ENCODE measurements at places on chromosomes 16 and 17. TPM values are rescaled to one million over a fixed set of nuclear protein-coding genes. Genes with fewer than 3 reads are reported as not detected.

SDR42E2 gene
- total RNA-seq: 0.23 TPM

- DNase-seq: no peak
Measured at GRCh38 chr17:59652119-59652518, 32.4 kb downstream of the CLTC start.

GRCh38 chr17:69609473-69610305, 195.2 kb downstream of the MAP2K6 start:
- DNase-seq: no peak

DNA sequence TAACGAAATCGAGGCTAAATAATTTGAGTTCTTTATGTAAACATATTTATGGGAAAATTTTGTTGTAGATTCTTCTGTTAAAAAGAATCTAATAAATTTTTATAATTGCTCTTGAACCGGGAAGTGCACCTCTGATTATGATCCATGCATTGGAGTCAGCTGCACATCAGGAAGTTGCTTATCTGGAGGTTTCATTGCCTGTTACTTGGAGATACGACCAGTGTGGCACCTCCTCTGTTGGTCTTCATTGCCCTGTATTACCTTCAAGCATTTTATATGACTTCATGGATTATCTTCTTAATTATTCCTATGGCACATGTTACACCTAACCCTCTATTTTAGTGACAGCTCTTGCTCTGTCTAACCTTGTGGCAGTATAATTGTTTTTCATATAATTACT, 312.6 kb upstream of the TBX2 start:
- no peak for DNase-seq

GRCh38 chr17:50561746-50562141, 1.2 kb downstream of the CACNA1G start:
- no peak for DNase-seq

DNA sequence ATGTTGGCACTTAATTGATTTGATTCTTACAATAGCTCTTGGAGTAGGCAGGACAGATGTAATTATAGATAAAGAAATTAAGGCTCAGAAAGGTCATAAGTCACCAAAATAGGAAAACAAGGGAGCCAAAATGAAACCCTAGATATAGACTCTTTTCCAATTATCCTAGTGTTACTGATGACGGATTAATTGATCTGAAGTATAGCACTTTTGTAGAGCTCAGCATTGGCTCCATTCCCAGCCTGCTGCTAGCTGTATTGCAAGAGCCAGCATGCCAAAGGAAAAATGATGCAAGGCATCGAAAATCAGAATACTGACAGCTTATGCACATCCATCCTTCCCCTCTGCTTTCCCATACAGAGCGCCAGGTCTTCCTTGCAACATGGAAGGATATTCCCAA, 21.6 kb upstream of the RASL10B start:
- no peak for DNase-seq

DNA sequence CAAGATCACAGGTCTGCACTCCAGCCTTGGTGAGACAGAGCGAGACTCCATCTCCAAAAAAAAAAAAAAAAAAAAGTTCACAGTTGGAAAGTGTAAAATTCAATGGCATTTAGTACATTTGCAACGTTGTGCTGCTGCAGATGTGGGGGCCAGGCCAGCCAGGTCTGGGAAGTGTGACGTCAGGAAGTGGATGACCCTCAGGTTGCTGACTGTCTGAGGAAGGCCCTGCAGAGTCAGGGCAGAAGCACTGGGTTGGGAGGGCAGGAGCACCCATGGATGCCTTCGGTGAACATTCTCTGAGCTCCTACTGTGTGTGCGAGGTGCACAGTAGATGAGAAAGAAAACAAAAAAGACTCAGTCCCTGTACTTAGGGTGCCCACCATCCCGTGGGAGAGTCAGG, 12.1 kb upstream of the WFDC1 start:
- DNase-seq: no peak

DNA sequence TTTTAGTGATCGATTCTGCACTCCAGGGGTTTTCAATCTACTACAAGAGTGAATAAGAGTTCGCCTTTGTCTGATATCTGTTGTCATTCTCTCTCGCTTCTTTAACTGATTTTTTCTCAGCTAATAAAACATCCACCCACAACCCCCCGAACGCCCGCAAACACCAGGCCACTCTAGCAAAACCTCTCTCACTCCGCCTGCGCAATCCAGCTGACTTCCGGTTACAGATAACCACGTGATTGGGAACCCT, 338 bp upstream of the RPL19 start:
- peak; percentile 80 for DNase-seq

MRPL38 gene
- 119 TPM for total RNA-seq

EFTUD2 gene
- total RNA-seq: 109 TPM

CX3CL1 gene
- not detected for total RNA-seq

DNA sequence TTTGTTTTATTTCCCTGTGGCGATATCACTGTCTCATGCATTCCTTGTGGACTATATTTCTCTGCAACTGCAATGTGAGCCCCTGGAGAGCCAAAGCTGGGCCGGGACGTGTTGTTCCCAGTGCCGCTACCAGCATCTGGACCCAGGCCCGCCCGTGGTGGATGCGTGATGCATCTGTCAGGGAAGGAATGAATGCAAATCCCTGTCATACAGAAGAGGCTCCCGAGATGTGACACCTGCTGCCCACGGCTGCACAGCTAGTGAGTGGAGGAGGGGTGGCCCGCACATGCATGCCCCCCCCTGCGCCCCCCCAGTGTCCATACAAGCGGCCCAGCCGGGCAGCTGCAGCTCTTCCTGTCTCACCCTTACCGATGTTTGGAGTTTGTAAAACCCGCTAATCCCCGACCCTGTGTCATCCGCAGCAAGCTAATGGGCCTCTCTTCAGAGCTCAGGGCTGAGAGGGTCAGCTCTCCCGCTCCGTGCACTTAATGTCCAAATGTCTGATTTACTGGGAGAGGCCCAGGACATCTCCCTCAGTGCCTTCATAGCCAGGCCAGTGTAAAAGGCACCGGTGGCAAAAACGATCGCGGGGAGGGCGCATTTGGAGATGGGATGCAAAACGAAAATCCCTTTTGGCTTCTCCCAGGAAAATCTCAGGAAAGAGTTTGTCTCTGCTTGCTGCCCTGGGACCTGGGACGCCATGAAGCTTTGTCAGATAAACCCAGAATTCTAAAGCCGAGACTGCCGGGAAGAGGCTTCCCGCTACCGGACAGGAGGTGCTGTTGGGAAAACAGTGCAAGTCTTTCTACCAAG, 91.8 kb downstream of the FOXL1 start:
- DNase-seq: no peak

DNA sequence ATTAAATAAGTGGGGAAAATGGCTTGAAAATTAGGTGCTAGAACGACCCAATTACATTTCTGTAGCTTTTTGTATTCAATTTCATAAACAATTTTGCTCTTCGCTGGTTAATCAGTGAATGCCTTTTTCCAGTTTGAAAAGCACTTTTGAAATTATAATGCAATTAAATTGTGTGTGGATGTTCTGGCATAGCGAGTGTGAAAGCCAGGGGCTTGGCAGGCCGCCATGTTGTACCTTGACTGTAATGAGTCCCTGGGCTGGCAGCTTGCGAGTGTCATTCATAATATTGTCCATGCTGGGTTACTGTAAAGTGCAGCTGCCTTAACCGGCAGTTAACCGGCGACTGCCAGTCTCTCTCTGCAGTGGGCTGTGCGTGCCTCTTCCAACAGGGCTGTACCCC, 177.8 kb downstream of the CCDC182 start:
- DNase-seq: no peak

GRCh38 chr17:5299383-5299782, 17.3 kb downstream of the RABEP1 start:
- no peak for DNase-seq

GRCh38 chr17:72697602-72698146, 394.8 kb downstream of the SLC39A11 start:
- no peak for DNase-seq

ARHGAP44 gene
- total RNA-seq: not detected

DNA sequence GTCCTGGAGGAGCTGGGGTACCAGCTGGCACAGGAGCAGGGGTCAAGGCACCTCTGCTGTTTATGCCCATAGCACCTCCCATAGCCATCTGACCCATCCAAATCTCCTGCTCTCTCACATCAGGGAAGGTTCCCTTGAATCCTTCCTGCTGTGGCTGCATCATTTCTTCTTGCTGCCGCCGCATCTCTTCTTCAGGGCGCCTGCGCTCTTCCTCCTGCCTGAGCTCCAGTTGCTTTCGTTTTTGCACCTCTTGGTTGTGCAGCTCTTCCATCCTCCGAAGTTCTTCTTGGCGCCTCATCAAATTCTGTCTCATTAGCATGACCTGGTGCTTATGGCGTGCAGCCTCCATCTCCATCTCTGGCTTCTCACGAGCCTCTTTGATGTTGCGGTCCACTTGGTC, 2.0 kb upstream of the NOB1 start:
- no peak for DNase-seq

DNA sequence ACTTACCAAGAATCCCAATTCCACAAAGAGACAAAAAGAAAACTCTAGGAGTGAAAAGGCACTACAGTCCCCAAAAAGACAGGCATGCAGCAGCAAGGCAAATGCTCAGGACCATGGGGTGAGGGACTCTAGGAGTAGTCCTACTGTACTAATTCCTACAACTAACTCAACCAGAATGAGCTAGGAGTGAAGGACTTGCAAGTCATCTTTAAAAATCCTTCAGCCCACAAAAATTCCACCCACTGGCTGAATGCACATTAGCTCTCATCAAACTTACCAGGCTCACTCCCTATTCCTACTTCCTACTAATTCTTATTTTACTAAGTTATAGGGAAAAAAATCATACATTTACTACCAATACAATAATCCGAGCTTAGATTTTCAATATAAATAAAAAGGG, 141.7 kb upstream of the C17orf78 start:
- DNase-seq: no peak

MT1G gene
- total RNA-seq: 4.0 TPM

DNA sequence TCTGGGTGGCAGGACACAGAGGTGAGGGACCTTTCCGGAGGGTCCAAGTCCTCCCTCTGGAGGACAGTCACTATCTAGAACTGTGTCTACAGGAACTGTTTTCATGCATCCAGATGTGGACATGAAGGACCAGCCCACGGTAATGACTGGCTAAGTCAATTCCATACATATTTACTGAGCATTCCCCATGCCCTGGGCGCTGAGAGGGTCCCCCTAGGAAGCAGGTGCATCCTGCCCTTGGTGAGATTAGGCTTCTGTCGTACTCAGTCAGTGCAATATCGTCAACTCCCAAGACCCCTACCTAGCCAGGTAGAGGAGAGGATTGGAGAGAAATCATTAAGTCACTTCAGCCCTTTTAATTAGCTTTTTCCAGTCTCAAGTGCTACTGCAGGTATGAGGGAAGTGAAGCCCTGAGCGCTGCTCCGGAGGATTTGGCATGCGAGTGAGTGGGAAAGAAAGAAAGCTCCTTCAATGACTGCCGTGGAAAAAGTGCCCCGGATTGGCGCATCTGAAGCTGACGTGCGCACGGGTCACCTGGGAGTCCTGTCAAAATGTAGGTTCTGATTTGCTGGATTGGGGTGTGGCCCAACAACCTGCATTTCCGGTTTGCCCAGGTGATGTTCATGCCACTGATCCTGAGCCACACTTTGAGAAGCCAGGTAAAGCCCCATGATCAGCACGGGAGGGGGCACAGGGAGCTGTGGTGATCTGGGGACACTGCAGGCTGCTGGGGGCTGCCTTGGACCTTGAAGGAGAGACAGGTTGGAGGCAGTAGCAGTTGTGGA, 367.4 kb upstream of the TNRC6C start:
- peak; percentile 10 for DNase-seq

GRCh38 chr16:66651965-66652364, 44.6 kb downstream of the CMTM4 start:
- DNase-seq: no peak

CDT1 gene
- 140 TPM for total RNA-seq

GRCh38 chr16:1655269-1655807, 22.7 kb upstream of the JPT2 start:
- no peak for DNase-seq

GRCh38 chr17:19372439-19372838, 5.9 kb upstream of the MAPK7 start:
- DNase-seq: no peak

Data from activated naive CD8-positive, alpha-beta T cell treated with anti-CD3 and anti-CD28 coated beads, Interleukin-2, amount 10 ng/mL, durations not matched to agents 7 days and 5 days (primary cell).